ENCODE measurements at places on chromosomes 7 and 10. TPM values are rescaled to one million over a fixed set of nuclear protein-coding genes. Genes with fewer than 3 reads are reported as not detected.

Gene SEM1
- 15.1 TPM for total RNA-seq

Gene HACD1
- total RNA-seq, result 33.0 TPM

Gene C10orf105
- not detected for total RNA-seq

Gene GATA3
- under 0.01 TPM for total RNA-seq

Gene PAX4
- total RNA-seq, result not detected

Gene SPDYE2
- not detected for total RNA-seq

Gene SLC16A9
- total RNA-seq, result 2.7 TPM

Gene NACAD
- 0.96 TPM for total RNA-seq

Gene ST8SIA6
- not detected for total RNA-seq

Gene TMEM184A
- 8.2 TPM for total RNA-seq

Gene PARG
- 43.9 TPM for total RNA-seq

Gene UPK3BL1
- 315 TPM for total RNA-seq

Measured in tracheal epithelial cell (primary cell).